ENCODE measurements at places on chromosomes 4 and X.

DNA sequence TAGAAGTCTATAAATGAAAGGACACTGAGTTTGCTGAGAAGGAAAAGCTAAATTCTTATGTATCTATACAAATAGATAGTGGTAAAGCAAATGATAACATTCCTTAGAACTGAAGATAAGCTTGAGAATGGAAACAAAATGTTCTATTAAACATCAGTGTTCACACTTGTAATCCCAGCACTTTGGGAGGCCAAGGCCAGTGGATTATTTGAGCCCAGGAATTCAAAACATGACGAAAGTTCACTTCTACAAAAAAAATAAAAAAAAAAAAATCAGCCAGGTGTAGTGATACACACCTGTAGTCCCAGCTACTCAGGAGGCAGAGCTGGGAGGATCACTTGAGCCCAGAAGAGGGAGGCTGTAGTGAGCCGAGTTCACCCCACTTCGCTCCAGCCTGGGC is 199.8 kb downstream of the COMMD8 start:
- no peak for DNase-seq

- no peak for DNase-seq
These were observed 20.4 kb downstream of the FLNA start for GRCh38 chrX:154354013-154354412.

DNA sequence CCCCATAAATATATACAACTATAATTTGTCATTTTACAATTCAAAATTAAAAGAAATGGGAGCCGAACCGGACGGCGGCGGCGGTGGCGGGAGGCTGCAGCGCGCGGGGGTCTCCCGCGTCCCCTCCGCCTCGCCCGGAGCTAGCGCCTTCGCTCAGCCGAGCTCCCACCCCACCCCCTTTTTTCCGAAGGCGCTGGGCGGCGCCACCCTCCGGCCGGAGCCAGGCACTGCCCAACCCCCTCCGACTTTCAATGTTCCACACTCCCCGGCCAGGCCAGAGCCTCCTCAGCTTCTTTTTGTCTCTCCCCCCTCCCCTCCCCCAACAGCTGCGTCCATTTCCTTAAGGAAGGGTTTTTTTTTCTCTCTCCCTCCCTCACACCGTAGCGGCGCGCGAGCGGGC is 214.1 kb upstream of the GEMIN8 start:
- DNase-seq = no peak

DNA sequence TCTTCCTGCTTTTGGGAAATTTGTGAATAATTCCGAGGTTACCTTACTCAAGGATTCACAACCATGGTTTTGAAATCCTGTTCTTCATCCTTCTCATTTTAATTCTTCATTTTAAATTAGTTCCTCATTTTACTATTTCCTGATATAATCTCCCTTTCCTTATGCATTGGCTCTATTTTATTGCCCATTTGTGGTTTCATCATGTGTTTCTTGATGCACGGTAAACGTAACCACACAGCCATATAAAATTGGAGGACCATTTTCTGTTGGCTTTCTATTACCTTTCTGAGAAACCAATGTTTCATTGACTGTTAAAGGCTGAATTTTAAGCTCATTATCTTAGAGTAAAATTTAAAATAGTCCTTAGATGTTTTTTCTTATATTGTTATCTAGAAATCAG is 100.3 kb upstream of the NDST4 start:
- DNase-seq = no peak

DNA sequence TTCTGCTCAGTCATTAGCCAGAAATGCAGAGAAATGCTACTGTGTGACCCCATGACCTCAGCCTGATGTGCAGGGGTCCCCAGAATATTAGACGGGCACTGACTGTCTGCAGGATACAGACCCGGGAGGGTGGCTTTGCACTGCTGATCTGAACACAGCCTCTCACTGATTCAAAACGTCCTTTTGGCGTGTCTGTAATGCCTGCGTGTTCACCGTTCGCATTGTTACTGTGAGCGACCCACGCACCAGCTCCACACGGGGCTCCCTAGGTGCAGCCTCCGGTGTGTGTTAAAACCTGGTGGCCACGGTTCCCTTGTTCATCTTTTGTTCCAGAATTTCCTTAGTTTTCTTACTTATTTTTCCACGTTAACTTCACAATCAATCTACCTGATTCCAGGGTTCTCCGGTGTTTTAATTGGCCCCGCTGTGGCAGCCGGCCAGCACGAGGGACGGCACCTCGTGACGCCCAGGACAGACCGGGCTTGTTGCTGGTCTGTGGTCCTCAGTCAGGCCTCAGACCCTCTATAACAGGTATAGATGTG is 32.0 kb upstream of the SPON2 start:
- no peak for DNase-seq

DNA sequence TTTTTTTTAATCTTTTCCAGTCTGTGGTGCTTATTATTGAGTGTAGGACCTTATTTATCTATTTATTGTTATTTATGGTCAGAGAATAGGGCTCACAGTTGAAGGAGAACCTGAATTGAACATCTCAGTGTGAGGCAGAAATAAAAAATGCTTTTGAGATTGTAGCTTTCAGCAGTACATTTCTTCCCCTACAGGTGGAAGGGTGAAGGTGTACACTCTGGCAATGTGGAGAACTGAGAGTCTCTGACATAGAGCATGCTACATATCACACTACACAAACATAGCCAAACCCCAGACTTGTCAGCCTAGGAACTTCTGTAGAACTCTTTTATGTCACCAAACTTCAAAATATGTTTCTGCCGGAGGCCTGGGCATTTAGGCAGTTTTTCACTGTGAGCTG is 140.2 kb downstream of the STIM2 start:
- no peak for DNase-seq
